Right ventricle myocardium inferior (tissue), 1 donor: ENCODE measurements at places on chromosomes 16 and 17.
A peak's percentile ranks its signal among the peaks of the same experiment; 100 is the strongest.

- no peak for DNase-seq
Observed at GRCh38 chr16:51093726-51094280, 57.3 kb downstream of the SALL1 start.

GRCh38 chr16:31876951-31877828 lies 3.6 kb downstream of the ZNF267 start:
- DNase-seq: no peak

- no peak for DNase-seq
Observed at GRCh38 chr17:77528516-77529327, 388.0 kb downstream of the SEC14L1 start.

- no peak for DNase-seq
Observed at GRCh38 chr17:37694734-37695133, 50.1 kb downstream of the HNF1B start.

DNA sequence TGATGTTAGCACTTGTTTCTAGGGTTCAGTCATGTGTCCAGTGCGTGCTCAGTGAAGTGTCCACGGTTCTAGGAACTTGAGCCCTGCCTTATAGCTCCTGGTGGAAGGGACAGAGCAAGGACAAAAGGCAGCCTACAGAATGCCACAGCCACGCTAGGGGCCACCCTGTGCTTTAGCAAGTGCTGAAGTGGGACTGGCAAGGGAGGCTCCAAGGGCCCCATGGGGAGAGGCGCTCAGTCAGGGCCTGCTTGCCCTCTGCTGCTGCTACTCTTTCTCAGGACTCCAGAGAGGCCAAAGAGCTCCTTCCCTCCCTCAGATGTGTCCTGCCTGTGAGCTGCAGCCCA lies 6.8 kb downstream of the NT5C start:
- no peak for DNase-seq

DNA sequence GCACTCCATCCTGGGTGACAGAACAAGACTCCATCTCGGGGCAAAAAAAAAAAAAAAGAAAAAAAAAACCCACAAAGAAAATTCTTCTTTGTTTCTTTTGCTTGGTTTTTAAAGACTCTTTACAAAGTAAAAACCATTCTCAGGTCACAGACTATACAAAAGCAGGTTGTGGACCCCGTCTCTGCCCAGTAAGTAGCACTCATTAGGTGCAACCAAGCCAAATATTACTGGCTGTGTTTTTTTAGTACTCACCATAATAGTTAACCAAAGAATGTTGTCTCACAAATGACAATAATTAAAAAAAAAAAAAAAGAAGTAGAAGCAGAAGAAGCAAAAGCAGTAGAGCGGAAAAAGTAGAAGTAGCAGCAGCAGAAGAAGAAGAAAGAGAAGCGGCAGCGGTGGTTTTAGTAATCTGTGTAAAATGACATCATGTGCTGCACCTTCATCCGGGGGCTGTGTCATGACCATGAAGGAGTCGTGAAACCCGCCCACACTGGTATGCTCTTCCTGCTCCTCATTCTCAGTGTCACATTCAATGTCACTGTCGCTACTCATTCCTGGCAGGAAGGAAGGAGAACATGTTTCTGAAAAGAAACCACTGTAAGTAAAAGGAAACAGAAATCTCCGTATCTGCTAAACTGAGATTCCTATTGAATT lies 105.4 kb downstream of the TRIM37 start:
- DNase-seq: no peak

GRCh38 chr16:910181-910580 lies 60.6 kb downstream of the LMF1 start:
- DNase-seq: peak; percentile 56

GRCh38 chr16:83606486-83607030 lies 201.2 kb upstream of the HSBP1 start:
- DNase-seq: no peak

DNA sequence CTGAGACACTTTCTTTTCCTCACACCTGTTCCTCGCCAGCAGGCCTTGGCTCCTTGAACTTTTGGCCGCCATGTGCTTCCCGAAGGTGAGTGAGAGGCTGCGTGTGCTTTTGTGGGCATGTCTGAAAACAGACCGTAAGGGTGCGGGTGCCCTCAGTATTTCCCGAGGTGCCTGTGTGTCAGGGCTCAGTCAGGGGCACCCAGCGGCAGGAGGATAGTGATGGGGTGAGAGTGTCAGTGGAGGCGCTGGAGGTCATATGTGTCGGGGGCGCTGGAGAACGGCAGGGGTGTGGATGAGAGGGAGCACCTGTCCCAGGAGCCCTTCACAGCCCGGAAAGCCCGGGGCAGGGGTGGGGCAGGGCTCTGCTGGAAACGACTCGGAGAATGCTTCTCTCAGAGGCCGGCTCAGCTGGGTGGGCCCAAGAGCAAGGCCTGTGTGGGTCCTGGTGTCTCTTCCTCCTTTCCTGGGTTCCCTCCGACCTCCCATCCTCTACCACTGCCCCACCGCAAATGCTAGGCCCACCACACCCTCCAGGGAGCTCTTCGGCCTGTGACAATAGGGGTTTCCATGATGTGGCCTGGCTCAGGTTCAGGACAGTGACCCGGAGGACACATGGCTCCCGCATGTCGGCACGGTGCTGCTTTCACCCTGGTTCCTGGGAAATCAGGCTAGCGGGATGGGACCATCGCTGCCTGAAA lies 451 bp downstream of the IL32 start:
- no peak for DNase-seq

DNA sequence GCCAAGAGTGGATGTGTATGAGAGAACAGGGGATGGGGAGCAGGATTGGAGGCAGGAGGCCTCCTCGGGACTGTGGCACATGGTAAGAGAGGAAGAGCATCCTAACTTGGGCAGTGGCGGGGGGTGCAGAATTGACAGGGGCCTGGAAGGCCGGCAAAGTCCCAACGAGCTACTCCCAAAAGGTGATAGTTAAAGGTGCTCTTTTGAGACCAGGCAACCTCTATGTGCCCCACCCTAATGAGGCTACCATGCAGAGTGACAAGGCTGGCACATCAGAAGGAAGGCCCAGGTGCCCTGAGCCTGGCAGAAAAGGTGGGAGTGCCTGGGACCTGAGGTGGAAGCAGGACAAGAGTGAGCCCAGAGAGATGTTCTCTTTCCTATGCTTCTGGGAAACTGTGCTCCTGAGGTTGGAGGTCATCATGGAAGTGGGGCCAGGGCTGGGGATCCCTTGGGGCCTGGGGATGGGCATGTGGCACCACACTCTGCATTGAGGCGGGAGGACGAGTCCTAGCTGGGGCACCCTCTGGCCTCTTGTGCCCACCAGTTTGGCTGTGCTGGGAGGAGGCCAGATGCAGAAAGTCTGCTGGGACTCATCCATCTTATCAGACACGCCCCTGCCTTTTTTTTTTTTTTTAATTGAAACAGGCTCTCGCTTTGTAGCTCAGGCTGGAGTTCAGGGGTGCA lies 5.9 kb downstream of the RAB11FIP4 start:
- no peak for DNase-seq

GRCh38 chr16:2971134-2971984 lies 2.2 kb downstream of the PAQR4 start:
- no peak for DNase-seq

- DNase-seq: peak; percentile 70
Observed at GRCh38 chr17:75404731-75405364, 630 bp downstream of the GRB2 start.

GRCh38 chr16:31711344-31711845 lies 162.2 kb upstream of the ZNF267 start:
- peak; percentile 57 for DNase-seq

DNA sequence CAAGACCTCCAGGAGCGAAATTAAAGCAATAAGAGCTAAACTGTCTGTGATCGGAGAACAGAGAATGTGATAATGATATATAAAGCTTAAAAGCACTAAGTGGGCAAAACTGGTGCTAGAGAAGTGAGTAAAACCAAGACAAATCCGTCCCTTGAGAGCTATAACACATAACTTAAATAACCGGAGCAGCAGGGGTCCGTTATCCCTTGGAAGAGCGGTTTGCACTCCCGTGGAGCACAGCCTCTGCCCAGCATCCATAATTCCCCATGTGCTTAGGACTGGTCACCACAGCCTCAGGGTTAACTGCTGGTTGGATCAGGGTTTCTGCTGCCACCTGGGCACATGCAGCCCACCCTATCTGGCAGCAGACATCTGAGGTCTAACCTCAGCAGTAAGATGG lies 489.0 kb downstream of the NPIPA7 start:
- DNase-seq: no peak
